ENCODE measurements at places on chromosomes 5 and 9. TPM values are rescaled to one million over a fixed set of nuclear protein-coding genes. Genes with fewer than 3 reads are reported as not detected.

Gene PTGER4
- total RNA-seq: 55.1 TPM

Gene IFNA13
- total RNA-seq: not detected

Gene SLC6A3
- total RNA-seq: not detected

Gene OR13C3
- not detected for total RNA-seq

Gene HBEGF
- 59.6 TPM for total RNA-seq

Gene PCDHGA9
- total RNA-seq: 4.5 TPM

Gene PAEP
- total RNA-seq: not detected

Gene LTC4S
- not detected for total RNA-seq

Gene GMCL2
- total RNA-seq: not detected

Gene FAM221B
- not detected for total RNA-seq

Gene HOMER1
- 4.7 TPM for total RNA-seq

All from glomerular endothelial cell (primary cell).